ENCODE measurements at places on chromosomes 5 and 9. TPM values are rescaled to one million over a fixed set of nuclear protein-coding genes. Genes with fewer than 3 reads are reported as not detected.

- peaks cover 36% of the 10 kb centered on the region for H3K4me1 ChIP-seq
- no peak for DNase-seq
- no peaks in the 10 kb centered on the region for H3K36me3 ChIP-seq
- H3K4me3 ChIP-seq = no peak overlapping the region
- peak overlapping the region; percentile 74 for H3K27ac ChIP-seq
Measured at GRCh38 chr9:99069075-99069474, 35.8 kb upstream of the TGFBR1 start.

- no peaks in the 10 kb centered on the region for H3K4me1 ChIP-seq
- no peak overlapping the region for H3K27ac ChIP-seq
- no peak overlapping the region for H3K4me3 ChIP-seq
- H3K27me3 ChIP-seq = peaks cover 37% of the 10 kb centered on the region
- no peak for DNase-seq
Measured at GRCh38 chr5:141788296-141788970, 89.8 kb downstream of the PCDH1 start.

DNA sequence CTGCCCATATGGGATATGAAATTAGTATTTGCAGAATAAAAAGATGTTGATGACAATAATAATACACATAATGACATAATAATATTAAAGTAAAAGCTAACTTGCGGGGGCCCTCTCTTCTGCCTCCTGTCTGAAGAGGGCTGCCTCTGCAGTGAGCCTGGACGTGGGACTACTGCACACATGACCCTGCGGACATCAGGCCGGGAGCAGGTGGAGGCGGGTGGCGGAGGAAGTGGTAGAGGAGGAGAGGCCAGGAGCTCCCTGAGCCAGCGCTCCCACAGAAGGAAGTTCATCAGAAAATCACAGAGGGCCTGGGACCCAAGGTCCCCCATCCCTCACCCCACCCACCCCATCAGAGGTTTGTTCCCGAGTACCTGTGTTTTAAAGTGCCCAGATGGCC is 60.5 kb downstream of the ROPN1L start:
- no peak overlapping the region for H3K27ac ChIP-seq
- H3K27me3 ChIP-seq = no peaks in the 10 kb centered on the region
- H3K4me3 ChIP-seq = no peak overlapping the region
- no peaks in the 10 kb centered on the region for H3K36me3 ChIP-seq
- H3K4me1 ChIP-seq = no peaks in the 10 kb centered on the region
- no peak for DNase-seq

RASGEF1C gene
- total RNA-seq = not detected

TMEM8B gene
- total RNA-seq = 8.4 TPM

DNA sequence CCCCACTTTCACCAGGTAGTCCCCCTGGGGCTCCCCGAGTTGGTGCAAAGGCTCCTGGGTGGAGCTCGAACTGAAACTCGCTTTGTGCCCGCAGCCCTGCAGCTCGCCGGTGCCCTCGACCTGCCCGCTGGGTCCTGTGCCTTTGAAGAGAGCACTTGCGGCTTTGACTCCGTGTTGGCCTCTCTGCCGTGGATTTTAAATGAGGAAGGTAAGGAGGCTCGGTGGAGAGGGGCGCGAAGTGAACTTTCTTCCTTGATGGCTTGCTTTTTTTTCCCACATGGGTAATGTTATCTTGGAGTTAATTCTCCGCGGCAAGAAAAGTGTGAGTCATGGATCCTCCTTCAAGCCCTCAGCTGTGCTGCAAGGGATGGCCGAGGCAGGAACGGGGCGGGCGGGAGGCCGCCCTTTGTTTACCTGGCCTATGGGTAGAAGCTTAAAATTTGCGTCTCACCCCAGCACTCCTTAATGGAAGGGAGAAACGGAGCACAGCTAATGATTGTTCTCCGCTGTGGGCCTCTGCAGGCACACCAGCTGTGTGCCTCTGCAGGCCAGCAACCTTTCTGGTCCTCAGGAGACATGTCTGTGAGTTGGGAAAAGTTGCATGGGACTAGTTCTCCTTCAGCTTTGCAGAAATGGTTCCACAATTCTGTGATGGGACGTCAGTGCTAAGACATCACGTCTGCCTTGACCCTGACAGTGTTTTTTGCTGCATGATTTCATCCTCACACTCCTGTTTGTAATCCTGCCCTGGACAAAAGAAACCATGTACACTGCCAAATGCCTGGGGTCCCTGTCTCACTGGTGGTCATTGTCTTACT is 1.1 kb downstream of the MAMDC2 start:
- H3K4me3 ChIP-seq = peak overlapping the region; percentile 55
- H3K27me3 ChIP-seq = peaks cover 52% of the 10 kb centered on the region
- H3K4me1 ChIP-seq = peaks cover 6% of the 10 kb centered on the region
- no peak for DNase-seq
- no peaks in the 10 kb centered on the region for H3K36me3 ChIP-seq
- no peak overlapping the region for H3K27ac ChIP-seq

CERCAM gene
- 5.9 TPM for total RNA-seq

DNA sequence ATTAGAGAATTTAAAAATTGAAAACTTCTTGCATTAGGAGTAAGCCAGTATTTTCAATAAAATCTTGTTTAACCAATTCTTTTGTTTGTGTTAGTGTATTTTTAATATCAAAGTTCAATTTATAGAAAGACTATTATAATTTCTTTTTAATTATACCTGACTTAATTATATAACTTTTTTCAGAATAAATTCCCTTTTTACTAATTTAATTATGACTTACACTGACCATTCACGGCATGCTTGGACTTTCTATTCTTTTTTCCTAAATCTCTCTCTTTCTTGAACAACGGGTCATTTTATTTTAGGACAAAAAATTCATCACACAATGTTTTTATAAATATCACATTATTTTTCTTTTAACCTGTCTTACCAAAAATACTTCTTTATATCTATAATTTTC is 555.3 kb upstream of the PTGER4 start:
- H3K27ac ChIP-seq = no peak overlapping the region
- peaks cover 14% of the 10 kb centered on the region for H3K4me1 ChIP-seq
- H3K4me3 ChIP-seq = no peak overlapping the region
- peaks cover 20% of the 10 kb centered on the region for H3K36me3 ChIP-seq
- DNase-seq = no peak

SLC6A7 gene
- total RNA-seq = not detected

GRCh38 chr5:66281294-66281693 is 137.2 kb downstream of the SREK1 start:
- H3K36me3 ChIP-seq = no peaks in the 10 kb centered on the region
- H3K4me1 ChIP-seq = peaks cover 5% of the 10 kb centered on the region
- DNase-seq = no peak
- no peak overlapping the region for H3K4me3 ChIP-seq
- no peaks in the 10 kb centered on the region for H3K27me3 ChIP-seq

WDR38 gene
- not detected for total RNA-seq

GRCh38 chr5:173045474-173045873 is 10.7 kb upstream of the CREBRF start:
- no peaks in the 10 kb centered on the region for H3K36me3 ChIP-seq
- no peak overlapping the region for H3K4me3 ChIP-seq
- DNase-seq = no peak
- no peak overlapping the region for H3K27ac ChIP-seq

CYSRT1 gene
- total RNA-seq = 2.0 TPM

All from activated T-cell treated with anti-CD3 and anti-CD28 coated beads, Interleukin-2, amount 50 U/mL, for 72 hours (primary cell).